ENCODE measurements at places on chromosomes 16 and 17. TPM values are rescaled to one million over a fixed set of nuclear protein-coding genes. Genes with fewer than 3 reads are reported as not detected.

NPIPA7 gene
- total RNA-seq: 6.0 TPM

CXCL16 gene
- 3.3 TPM for total RNA-seq

TM4SF5 gene
- total RNA-seq: not detected

GRCh38 chr16:56357241-56357764 is 68.0 kb downstream of the AMFR start:
- no peak for DNase-seq

DNA sequence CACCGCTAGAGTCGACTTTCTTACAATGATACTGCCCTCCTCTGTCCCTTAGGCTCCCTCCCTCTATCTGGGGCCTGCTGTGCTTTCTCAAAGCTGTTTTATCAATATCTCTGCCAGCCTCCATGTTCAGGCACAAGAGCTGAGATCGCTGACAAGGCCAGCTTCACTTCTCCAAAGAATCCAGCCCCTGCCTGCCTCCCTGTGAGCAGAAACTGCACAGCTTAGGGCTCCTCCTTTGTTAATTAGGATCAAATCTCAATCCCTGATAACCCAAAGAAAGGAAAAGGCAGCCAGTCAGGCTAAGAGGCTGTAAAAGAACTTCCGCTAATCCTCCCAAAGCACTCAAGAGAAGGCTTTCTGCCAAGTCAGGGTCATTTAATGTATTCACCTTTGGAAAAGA is 616.0 kb upstream of the CDH11 start:
- DNase-seq: no peak

- DNase-seq: no peak
Observed at GRCh38 chr16:52203096-52203495, 343.8 kb downstream of the TOX3 start.

- DNase-seq: no peak
Observed at GRCh38 chr17:48517478-48517877, 13.3 kb downstream of the HOXB1 start.

- no peak for DNase-seq
Observed at GRCh38 chr17:6505425-6506142, 50.8 kb downstream of the PITPNM3 start.

- no peak for DNase-seq
Observed at GRCh38 chr16:87733190-87733589, 32.6 kb downstream of the KLHDC4 start.
